ENCODE measurements at places on chromosomes 5 and 9.

DNA sequence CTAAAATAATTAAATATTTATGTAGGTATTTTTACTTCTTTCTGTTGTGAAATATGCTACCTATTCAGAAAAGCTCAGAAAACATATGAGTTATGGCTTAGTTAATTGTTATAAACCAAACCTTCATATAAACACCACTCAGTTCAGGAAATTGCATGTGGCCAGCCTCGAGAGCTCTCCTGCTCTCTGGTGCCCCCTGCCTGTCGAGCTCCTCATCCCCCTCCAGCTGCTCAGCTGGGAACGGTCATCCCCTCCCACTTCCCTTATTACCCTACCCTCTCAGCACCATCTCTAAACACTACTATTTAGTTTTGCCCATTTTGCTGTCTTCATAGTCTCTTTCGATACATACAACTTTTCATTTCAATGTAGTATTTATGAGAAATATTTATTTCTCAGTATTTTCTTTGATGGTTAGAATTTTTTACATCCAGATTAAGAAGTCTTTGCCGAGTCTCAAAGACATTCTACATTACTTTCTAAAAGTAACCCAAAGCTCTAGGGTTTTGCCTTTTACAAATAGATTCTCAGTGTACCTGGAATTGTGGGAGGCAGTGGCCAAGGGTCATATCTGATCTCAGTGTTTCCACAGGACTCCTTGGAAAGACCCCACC is 51.2 kb upstream of the SEMA4D start:
- peak; percentile 92 for DNase-seq

DNA sequence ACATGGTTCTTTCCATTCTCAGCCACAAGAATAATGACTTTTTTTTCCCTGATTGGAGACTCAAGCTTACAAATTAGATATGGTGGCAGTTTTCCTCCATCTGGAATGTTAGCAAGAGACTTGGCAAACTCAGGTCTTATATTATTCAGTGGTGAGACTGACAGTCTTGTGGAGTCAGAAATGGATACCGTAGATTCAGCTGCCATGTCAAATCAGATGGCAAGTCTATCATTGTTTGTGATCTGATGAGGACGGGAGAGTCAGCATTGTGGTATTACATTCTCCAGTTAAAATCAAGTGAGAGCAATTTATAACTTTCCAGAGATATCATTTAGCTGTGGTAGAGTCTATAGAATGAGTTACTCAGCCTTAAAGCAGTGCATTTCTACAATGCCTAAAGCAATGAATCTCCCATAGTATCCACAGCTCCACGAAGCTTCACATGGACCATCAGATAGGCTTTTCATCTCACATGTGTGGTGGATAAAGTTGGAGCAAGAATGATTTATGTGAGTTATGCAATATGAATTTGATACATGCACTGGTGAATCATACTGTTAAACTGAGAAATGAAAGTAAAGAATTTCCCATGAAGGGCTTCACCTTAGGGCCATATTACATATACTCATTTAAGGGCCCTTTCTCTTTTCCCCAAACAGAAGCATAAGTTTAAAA is 430.6 kb downstream of the ZNF608 start:
- DNase-seq, result no peak

DNA sequence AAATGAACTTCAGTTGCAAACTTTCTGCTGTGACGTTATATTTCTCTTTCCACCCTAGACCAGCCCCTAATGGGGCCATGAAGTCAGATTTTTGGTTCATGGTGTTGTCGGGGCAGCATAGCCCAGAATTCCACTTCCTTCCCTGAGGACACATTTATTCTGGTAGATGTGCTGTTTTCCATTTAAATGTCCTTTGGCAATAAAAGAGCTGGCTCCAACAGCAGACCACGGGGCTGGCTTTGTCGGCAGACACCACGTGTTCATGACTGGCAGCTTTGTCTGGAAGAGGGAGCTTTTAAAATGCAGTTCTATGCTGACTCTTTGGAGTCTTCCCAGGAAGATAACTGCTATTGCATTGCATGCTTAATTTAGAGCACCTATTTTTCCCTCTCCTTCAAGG is 17.6 kb upstream of the LCP2 start:
- no peak for DNase-seq

- DNase-seq, result no peak
These were observed 75.4 kb downstream of the NREP start for GRCh38 chr5:111681414-111682120.

GRCh38 chr5:1731091-1731639 is 68.5 kb downstream of the MRPL36 start:
- no peak for DNase-seq

DNA sequence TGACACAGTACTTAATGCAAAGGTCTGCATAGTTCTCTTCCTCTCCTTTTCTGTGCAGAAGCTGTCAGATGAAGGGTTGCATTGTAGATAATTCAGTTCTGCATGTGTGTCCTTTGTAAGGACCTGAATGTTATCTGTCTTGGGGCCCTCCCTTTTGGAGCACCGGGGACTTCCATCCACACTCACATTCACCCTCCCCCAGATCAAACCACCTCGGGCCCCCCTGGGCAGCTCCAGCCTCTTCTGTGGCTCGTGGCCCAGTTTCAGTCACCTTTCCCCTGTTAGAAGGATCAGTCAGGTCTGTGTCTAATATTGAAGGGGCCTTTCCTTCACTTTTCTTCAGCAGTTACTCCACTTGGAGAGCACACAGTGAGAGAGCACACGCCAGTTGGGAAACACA is 11.0 kb downstream of the DMRT1 start:
- no peak for DNase-seq

DNA sequence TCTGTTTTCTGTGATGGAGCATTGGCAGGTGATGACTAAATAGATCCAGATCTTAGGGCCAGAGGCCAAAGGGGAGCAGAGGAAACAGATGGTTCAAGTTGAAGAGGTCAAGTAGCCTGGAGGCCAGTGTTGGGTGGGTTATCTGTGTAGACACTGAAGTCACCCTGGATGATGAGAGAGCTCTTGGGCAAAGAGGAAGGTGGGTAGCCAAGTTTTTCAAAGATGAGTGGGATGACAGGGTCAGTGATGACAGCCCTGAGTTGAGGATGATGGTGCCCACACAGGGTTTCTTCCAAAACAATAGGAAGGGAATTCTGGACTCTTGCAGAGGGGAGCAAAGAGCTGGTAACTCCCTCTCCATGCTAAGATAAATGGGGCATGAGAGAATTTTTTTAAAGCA is 76.6 kb downstream of the CD180 start:
- DNase-seq, result no peak

DNA sequence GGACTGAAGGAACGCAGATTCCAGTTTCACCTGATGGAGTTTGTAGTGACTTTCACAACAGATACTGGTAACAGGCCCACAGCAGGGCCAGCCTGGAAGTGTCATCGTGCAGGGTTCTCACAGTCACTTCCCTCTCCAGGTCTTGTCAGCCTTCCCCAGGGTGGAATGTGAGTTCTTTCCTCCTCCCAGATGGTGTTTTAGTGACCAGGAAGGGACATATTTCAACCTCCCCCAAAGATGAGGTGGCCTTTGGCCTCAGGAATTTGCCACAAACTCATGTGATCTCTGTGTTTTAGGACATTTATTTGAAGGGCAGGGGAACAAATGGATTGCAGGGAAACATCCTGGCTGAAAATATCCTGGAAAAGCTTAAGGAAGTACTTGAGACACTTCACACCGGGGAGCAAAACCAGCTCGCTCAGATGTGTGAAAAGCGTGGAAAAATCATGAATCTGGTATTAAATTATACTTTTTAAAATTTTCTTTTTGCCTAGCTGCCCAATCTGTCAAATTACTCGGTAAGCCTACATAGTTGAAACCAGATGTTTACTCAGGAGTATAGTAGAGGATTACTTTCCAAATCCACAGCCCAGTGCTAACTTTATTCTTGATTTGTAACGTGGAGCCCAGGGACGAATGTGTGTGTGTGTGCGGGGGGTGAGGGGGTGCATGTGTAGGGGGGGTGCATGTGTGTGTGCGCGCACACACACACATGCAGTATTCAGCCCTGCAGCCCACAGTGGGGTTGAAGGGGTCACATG is 66.8 kb downstream of the PTPDC1 start:
- DNase-seq, result no peak

GRCh38 chr9:124267271-124267807 is 9.6 kb downstream of the NEK6 start:
- DNase-seq, result no peak

GRCh38 chr5:84381502-84382362 is 2.9 kb downstream of the EDIL3 start:
- DNase-seq, result no peak

DNA sequence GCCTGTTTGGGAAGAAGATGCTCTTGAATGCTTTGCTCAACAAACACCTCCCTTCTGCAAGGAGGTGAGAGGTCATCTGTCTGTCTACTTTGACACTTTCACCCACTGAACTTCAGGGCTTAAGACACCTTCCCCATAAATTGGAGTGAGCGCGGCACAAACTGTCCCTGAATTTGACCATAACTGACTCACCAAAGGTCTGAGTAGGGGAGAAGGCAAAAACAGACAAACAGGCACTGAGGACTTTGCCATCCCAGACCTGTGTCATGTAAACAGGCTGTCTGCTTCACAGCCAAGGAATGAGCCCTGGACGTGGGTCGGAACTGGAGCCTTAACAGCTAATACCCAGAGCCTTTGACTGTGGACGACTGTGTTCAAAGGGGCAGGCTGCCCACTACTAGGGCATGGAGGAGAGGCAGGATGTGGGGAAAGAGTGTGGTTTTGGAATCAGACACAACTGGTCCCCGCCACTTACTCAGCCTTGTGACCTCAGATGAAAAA is 320.9 kb upstream of the KLF4 start:
- DNase-seq, result no peak

DNA sequence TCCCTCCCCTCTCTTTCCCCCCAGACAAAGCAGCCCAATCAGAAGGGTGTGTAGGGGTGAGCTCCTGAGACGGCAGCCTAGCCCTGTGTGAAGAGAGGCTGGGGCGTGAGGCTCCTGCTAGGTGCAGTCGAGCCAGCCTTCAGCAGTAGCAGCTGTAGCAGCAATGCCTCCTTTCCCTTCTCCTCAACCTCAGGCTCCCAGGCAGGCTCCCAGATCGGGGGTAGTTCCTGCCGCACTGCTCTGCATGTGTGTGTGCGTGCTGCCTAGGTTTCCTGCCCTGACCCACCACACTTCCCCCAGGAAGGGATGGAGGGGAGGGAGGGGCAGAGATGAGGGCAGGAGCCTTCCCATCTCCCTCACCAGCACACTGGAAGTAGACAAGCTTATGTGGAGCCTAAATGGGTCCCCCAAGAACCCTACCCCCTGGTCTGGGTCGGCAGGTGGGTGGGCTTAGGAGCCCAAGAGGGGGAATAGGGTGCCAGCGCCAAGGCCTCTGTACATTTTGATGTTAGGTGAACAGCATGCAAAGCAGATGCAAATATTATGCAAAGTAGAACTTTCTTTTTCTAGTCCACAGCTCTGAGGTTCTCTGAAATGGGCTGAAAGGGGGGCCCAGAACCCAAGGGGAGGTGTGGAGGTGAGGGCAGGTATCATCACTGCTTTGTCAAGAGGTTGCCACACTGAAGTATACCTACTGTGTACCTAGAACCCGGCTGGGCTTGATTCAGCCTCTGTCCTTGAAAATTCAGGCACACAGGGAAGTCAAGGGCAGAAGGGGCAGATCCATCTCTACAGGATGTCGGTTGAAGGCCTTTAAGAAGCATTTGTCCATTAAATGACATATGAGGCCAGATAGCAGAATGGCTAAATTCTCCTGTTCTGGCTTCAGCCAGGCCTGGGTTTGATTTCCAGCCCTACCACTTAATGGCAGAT is 57.8 kb downstream of the CXXC5 start:
- no peak for DNase-seq

DNA sequence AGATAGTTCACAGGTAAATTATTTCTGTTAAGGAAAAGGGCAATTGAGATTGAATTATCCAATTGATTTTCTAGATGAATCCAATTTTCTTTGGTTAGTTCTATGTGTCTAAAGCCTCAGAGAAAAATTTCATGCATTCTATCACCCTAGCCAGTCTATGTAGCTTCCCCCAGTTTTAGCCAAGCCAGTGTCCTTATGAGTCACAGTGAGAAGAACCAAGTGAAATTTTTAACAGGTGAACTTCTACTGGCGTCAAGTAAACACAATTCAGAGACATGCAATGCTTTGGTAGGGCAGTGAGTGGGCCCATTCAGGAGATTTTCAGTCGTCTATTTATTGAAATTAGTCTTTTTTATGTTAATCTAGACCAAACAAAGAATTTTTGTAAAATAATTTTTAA is 1077.4 kb upstream of the ARRDC3 start:
- DNase-seq, result no peak

DNA sequence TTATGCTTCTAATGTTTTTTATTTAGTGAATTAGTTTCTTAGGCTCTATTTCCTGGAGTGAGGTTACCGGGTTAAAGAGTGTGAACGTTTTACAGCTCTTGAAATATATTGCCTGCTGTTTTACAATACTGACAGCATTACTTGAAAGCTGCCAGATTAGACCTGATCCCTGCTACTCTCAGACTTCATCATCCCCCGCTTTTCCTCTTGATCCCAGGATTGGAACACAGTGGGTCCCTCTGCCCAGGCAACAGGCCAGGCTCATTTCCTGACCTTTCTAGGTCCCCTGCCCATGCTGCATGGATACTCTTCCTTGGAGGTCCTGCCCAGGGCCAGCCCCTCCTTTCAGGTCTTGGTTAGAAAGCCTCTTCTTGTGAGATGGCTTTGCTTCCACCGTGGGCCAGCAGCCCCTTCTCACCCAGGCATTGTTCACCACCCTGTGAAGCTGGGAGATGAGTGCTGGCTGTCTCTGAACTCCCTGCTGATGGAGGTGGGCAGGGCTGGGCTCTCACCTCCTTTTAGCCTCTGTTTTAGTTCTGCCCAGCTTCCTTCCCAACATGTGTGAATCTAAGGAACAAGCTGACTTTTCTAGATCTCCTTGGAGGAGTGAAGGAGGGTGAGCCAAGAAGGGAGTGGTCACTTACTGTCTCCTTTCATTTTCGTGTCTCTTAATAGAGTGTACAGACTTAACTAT is 15.5 kb upstream of the FAM120AOS start:
- DNase-seq, result no peak

GRCh38 chr9:5620494-5620893 is 8.4 kb upstream of the RIC1 start:
- no peak for DNase-seq

GRCh38 chr5:77086689-77087483 is at the start of gene ZBED3:
ZBED3 (minus strand) TSS chr5:77087285; CDS start chr5:77077878, 9,407 bp downstream.
- DNase-seq, result peak; percentile 63

GRCh38 chr9:125477089-125477544 is 215.5 kb downstream of the GAPVD1 start:
- no peak for DNase-seq

DNA sequence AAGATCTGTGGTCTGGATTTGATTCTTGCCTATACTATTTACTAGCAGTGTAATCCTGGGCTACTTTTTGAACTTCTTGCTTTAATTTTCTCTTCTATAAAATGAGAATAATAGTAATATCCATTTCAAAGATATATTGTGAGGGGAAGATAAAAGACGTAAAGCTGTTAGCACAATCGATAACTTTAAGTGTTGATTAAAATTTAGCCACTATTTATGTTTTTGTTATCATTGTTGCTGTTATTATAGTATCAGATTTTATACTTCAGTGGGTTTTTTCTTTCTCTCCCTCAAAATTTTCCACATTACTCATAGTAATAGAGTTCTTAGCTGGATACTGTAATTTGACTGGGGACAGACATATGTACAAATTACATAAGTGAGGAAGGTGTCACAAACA is 42.0 kb downstream of the STX17 start:
- DNase-seq, result no peak

- DNase-seq, result no peak
These were observed 132.3 kb upstream of the COL5A1 start for GRCh38 chr9:134509281-134509680.
